Peyer's patch (tissue), 4 donors: ENCODE measurements at places on chromosomes 3 and 15. TPM values are rescaled to one million over a fixed set of nuclear protein-coding genes. Genes with fewer than 3 reads are reported as not detected.

The GUCA1C gene
- not detected for total RNA-seq

DNA sequence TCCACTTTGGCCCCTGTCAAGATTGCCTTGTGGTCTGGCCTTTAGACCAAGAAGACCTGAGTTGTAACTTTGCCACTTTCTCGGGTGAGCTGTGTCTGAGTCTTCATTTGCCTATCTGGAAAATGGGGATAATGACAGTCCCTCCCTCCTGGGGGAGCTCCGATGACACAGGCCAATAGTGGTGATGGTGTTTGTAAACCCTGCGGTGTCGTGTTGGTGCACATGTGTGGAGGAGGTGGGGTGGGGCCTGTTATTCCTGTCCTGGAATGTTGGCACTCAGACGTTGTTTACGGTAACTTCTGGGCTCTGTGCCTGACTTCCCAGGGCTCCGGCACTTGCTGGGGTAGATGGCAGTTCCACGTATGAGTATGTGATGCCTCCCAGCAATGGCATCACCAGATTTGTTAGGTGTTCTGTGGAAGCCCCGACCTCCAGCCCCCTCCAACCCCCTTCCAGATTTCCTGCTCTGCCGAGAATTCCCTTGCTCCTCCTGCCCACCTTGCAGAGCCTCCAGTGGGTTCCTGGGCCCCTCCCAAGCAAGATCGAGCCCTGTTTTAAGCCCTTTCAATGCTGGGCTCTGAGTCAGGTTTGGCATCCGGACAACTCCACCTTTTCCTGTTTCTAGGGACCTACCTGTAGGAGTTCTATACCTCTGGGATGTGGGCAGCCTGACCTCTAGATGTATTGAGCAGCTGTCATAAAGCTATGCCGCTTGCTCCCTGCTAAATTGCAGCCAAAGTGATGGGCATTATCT is 31.4 kb downstream of the HRH1 start:
- H3K27me3 ChIP-seq = no peaks in the 10 kb centered on the region
- peaks cover 7% of the 10 kb centered on the region for H3K4me1 ChIP-seq
- H3K27ac ChIP-seq = no peak overlapping the region
- no peaks in the 10 kb centered on the region for H3K36me3 ChIP-seq

DNA sequence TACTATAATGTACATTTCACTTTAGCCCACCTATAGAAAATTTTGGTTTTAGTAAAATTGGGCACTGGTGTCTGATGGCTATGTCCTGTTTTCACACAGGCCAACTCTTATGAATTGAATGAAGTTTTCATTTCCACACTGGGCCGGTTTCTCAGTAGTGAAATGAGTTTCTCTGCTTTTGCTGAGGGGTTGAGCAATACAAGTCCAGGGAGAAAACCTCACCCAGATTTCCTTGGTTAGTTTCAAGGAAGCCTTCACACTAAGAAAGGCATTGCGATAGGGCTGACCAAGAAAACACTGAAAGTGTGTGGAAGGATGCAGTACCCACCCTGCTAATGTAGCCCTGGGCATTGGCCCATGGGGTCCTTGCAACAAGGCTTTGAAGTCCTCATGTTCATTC is 331.5 kb upstream of the CFAP20DC start:
- H3K4me3 ChIP-seq = no peak overlapping the region
- DNase-seq = no peak
- no peaks in the 10 kb centered on the region for H3K27me3 ChIP-seq
- H3K4me1 ChIP-seq = no peaks in the 10 kb centered on the region
- H3K36me3 ChIP-seq = no peaks in the 10 kb centered on the region

The LZTFL1 gene
- 4.9 TPM for total RNA-seq

- H3K4me1 ChIP-seq = peaks cover 16% of the 10 kb centered on the region
- H3K36me3 ChIP-seq = no peaks in the 10 kb centered on the region
- no peaks in the 10 kb centered on the region for H3K27me3 ChIP-seq
- no peak overlapping the region for H3K27ac ChIP-seq
Observed at GRCh38 chr3:42027571-42027970, 63.6 kb upstream of the TRAK1 start.
